CD4-positive, alpha-beta T cell treated with Interleukin-4 for 4 hours (primary cell): ENCODE measurements at places on chromosomes 7 and 10.
A peak's percentile ranks its signal among the peaks of the same experiment; 100 is the strongest.

GRCh38 chr10:87598700-87599099 is 61.0 kb upstream of the PAPSS2 start:
- no peak for DNase-seq

DNA sequence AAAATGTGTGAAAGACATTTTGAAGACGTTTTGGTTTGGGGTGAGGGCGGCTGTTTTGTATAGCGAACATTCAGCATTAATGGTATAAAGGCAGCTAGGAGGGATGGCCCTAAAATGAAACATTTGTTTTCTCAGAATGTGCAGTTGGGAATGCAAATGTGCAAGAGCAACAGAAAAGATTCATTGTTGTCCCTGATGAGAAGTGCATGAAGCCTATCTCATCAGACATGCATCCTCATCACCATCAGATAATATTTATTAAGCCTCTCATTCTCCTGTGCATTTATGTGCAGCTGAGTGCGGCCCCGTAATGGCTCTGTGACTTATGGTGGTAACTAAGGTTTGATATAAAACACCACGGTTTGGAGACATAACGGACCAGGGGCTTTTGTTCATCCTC is 199.5 kb downstream of the GFRA1 start:
- no peak for DNase-seq

GRCh38 chr7:120684463-120684862 is 173.5 kb downstream of the TSPAN12 start:
- no peak for DNase-seq

- DNase-seq: no peak
Measured at GRCh38 chr10:92387289-92387940, 96.4 kb downstream of the MARCHF5 start.

DNA sequence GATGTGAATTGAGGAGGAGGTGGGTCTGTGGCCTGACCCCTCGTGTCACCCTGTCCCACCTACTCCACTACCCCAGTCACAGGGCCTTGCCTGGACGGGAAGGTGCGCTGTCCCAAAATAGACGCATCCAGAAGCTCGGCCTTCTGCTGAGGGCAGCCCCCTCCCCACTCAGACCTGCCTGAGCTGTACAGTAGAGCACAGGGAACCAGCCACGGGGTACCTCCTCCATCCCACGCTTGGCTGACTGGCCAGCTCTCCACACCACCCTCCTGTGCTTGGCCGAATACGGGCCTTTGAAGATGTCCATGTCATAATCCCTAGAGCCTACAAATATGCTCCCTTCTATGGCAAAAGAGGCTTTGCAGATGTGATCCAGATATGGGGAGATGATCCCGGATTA is 88.3 kb downstream of the CHST15 start:
- no peak for DNase-seq

DNA sequence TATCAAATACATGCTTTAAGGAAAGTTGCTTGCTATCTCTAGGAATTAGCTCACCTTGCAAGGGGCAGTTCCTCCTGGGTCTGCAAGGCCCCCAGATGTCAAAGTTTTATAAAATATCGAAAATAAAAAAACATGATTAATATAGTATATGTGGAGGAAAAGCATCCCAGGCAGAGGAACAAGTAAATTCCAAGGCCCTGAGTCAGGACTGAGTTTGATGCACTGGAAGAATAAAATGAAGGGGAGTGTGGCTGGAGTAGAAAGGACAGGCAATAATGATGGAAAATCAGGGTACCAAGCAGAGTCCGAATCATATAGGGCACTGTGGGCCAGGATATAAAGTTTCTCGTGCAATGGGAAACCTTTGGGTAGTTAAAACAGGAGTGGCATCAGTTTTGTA is 112.4 kb upstream of the EEPD1 start:
- DNase-seq: no peak

DNA sequence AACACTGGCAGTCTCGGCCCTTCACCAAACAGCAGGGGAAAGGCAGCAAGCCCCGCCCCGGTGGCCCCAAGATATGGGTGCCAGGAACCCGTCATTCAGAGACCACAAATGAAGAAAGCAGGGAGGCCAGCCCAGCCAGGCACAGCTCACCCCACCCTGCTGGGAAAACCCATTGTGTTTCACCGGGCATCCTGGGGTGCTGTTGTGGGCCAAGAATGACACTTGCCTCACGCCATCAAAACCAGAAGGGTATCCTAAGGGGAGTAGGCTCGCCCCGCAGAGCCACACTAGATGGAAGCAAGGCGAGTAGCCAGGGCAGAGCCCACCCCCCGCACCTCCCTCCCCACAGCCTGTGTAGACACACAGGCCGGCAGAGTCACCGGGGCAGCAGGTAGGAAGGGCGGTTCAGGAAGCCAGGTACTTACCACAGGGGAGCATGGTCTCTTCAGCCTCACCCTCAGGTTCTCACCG is 72.5 kb upstream of the KCNMA1 start:
- no peak for DNase-seq

DNA sequence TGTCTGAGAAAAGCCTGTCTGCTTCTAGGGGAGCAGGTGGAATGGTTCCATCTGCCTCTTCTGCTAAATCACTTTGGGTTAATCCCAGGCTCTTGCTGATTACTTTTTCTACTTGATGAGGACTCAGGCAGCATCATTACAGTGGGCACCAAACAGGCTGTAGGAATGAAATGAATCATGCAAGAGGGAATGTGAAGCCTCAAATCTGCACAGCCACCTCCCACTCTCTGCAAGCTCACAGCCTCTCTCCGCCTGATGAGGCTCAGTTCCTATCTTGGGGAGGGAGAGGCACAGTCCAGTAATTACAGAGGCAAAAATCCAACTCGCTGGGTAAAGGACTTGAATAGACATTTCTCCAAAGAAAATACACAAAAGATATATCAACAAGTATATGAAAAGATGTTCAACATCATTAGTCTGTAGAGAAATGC is 34.0 kb downstream of the HSPA12A start:
- DNase-seq: no peak

GRCh38 chr10:17025444-17026295 is 103.9 kb downstream of the CUBN start:
- peak; percentile 95 for DNase-seq

- no peak for DNase-seq
Measured at GRCh38 chr7:2811476-2812113, 32.5 kb downstream of the GNA12 start.

GRCh38 chr7:20439416-20440185 is 108.9 kb downstream of the ITGB8 start:
- DNase-seq: no peak

DNA sequence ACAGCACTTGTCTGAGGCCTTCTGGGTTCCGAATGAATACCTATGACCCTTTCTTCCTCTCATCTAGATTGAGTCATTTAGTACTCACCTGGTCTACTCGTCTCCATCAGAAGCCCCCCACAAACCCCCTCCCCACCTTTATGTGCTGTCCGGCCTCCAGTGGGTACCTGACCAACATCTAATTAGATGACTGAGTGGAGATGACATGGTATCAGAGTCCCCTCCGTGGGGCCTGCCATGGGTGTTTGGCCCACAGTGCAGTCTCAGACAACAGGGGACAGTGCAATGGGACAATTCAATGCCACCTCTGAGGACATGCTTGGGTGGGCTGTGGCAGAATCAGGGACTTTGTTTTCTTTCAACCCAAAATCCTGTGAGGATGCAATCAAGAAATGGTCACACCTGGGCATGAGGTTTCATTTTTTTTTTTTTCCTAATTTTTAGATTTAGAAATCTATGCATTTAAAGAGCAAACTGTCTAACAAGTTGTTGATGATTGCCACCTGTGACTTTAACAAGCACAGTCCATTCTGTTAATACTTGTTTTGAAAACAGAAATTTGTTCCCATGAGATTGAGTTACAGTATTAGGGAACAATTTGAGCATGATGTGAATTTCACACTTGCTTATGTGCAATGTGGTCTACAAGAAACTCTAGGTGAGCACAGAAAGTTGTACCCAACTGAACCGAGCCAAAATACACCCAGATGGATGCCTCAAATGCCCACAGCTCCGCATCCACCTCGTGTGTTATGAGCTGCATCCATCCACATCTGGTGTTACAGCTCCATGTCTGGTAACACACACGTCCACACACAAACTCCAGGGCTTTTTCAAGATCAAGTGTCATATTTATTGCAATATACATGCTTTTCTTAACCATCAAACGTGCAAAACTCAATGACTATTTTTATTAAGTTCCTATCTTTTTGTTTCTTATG is 27.5 kb downstream of the GPRIN2 start:
- no peak for DNase-seq

- DNase-seq: no peak
Measured at GRCh38 chr10:43308986-43309385, 42.1 kb upstream of the RASGEF1A start.

- no peak for DNase-seq
Measured at GRCh38 chr7:100570954-100571828, 2.5 kb downstream of the SAP25 start.

DNA sequence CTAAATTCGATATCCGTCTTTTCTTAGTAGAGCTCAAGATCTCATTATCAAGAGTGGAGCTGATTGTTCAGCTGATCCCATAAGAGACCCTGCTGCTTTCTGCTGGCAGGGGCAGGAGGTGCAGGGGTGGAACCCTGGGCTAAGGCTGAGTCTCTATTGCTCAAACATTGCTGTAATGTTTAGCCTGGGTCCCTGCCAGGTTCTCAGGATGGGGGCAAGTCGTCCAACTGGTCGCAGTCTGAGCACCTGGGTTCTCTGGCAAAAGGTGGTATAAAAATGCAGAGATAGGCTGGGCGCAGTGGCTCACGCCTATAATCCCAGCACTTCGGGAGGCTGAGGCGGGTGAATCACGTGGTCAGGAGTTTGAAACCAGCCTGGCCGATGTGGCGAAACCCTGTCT is 62.0 kb upstream of the NRBF2 start:
- no peak for DNase-seq

- no peak for DNase-seq
Measured at GRCh38 chr7:157136372-157136771, 2.4 kb upstream of the UBE3C start.

DNA sequence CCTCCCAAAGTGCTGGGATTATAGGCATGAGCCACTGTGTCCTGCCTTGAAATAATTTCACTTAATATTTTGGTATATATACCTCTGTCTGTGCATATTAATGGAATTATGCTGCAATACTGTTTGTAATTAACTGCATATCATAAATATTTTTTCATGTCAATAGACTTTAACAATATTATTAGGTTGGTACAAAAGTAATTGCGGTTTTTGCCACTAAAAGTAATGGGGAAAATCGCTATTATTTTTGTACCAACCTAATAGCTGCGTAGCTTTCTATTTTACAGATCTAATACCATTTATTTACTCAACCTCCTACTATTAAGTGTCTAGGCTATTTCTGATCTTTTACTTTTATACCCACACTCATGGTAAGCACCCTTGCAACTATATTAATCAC is 3.9 kb upstream of the PDE6C start:
- no peak for DNase-seq

DNA sequence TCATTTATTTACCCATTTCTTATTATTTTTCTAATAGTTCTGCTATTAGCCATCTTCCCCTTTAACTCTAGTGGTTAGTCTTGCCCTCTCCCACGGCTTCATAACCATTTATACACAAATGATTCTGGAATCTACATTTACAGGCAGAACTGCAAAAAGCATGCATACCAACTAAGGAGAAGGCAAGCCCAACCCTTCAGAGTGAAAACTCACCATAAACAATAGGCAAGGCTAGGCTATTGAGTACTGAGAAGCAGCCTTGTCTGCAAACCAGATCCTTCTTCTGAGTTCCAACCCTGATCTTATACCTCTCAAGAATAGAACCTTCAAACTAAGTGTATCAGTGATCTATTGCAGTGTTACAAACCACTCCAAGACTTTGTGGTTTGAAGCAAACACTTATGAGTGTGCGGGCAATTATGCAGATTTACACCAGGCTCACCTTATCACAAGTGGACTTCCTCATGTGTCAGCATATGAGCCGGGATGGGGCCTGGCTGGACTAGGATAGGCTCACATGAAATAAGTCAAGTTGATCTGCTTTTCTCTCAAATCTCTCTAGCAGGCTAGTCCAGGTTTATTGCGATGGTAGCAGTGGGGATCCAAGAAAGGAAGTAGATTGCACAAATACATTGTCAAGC is 896.9 kb upstream of the PHF14 start:
- DNase-seq: no peak

GRCh38 chr10:109823196-109823595 is 100.1 kb downstream of the XPNPEP1 start:
- no peak for DNase-seq

- DNase-seq: no peak
Measured at GRCh38 chr7:83366629-83367028, 203.9 kb upstream of the PCLO start.

- DNase-seq: no peak
Measured at GRCh38 chr7:87877366-87878040, 1.2 kb downstream of the DBF4 start.

DNA sequence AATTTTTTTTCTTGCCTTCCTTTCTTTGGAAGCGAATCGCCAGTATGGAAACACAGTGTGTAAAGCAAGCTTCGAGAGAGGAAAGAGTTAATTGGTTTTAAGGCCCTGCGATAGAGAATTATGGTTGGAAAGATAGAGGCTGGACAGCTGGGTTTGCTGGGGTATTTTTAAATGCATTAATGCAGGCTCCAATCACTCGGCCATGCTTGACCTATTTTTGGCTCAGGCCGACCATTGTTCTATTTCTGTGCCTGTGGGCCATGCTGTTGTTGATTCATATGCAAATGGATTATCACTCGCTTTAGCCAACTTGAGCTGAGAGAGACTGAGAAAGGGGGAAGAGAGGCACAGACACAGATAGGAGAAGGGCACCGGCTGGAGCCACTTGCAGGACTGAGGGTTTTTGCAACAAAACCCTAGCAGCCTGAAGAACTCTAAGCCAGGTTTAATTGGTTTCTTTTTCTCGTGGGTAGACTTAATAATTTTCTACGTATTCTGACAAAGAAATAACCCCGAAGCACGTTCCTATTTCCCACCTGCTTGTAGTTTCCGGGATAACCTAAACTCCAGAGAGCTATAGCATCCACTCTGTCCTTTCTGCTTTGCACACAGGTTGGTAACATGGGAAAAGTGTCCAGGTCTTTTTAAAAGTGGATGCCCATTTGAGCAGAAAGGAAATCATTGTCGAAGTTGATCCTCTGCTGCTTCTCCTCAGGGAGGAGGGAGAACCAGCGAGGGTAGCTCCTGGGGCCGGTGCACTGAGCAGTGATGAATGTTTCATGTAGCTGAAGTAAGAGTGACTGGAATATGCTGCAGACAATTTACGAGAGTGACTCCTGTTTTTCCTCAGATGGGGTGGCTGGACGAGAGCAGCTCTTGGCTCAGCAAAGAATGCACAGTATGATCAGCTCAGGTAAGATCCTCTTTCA is at the start of gene HDAC9:
TSS of gene HDAC9 (plus strand) at position 338 of the 929 bp plus-strand sequence. CDS start at position 892, 554 bp downstream.
- peak; percentile 8 for DNase-seq

- no peak for DNase-seq
Measured at GRCh38 chr10:963655-964054, 24.6 kb upstream of the GTPBP4 start.

GRCh38 chr10:74925708-74926107 is 99.3 kb downstream of the KAT6B start:
- no peak for DNase-seq
